ENCODE measurements at places on chromosomes 3 and 15.
A peak's percentile ranks its signal among the peaks of the same experiment; 100 is the strongest.

DNA sequence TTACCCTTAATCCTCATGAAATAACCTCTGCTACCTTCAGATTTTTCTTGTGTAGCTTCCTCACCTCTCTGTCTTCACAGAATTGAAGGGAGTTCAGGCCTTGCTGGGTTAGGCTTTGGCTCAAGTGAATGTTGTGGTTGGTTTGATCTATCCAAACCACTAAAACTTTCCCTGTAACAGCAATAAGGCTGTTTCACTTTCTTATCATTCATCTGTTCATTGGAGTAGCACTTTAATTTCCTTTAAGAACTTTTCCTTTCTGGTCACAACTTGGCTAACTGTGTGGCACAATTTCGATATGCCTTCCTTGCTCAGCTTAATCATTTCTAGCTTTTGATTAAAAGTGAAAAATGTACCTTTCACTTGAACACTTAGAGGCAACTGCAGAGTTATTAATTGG lies 129.8 kb downstream of the NR1I2 start:
- no peak for DNase-seq

- no peak for DNase-seq
These were observed 591.5 kb upstream of the ADAMTS9 start for GRCh38 chr3:65279225-65279782.

- peak; percentile 40 for DNase-seq
These were observed 39.0 kb downstream of the FSIP1 start for GRCh38 chr15:39743611-39744010.

- DNase-seq: peak; percentile 99
These were observed 85.8 kb upstream of the RBMS3 start for GRCh38 chr3:29195056-29195455.

DNA sequence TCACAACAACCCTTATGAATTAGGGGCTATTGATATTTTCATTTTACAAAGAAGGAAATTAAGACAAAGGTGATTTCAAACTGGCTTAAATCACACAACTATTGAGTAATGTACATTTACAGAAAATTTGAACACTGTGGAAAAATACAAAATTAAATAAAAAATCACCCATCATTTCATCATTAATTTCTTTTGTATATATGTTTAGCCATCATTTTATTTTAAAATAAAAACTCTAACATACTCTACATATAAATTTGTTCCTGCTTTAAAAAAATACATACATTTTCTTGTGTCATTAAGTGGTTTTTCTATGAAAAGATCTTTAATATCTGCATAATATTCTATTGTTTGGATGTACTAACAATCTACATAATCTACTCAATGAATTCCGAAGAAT lies 20.2 kb downstream of the CLDN11 start:
- no peak for DNase-seq

DNA sequence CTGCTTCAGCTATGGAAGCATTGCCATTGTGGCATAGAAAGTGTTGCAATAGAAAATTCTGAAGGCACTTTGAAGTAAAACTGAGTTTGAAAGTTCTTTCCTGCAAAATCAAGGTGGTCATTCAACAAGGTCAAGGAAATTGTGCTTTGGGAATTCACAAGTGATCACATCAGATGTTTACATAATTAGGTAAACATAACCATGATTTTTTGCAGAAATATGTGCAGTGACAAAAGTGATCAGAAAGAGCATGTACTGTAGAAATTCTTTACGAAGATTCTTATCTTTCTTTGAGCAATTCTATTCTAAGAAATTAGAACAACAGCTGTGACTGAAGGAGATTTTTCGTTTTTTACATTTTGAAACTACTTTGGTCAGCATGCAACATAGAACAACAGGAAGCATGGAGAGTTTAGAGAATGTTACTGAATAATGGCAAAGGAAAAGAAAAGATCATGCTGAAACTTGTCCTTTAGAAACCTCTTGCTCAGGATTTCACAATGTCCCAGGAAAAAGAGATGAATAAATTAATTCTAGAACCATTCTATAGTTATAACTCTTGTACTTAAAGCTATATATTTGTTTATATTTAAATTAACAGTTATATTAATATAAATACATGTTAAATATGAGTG lies 643.4 kb upstream of the ARPP21 start:
- peak; percentile 45 for DNase-seq

DNA sequence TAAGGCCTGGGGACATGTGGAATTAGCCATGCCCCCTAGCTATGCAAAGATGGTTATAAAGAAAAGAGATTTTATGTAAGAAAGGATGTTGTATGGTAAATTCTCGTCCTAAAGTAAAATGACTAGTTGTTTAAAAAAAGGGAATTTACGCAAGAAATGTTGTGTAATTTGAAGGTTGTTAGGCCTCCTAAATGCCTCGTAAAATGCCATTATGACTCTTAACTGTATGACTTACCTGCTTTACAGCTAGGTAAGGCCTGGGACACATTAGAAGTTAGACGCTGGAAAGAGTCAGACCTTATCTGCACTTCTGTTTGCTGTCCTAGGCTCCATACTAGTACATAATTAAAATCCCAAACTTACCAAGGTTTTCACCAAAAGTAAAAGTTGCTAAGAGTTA lies 17.5 kb upstream of the HHATL start:
- no peak for DNase-seq

DNA sequence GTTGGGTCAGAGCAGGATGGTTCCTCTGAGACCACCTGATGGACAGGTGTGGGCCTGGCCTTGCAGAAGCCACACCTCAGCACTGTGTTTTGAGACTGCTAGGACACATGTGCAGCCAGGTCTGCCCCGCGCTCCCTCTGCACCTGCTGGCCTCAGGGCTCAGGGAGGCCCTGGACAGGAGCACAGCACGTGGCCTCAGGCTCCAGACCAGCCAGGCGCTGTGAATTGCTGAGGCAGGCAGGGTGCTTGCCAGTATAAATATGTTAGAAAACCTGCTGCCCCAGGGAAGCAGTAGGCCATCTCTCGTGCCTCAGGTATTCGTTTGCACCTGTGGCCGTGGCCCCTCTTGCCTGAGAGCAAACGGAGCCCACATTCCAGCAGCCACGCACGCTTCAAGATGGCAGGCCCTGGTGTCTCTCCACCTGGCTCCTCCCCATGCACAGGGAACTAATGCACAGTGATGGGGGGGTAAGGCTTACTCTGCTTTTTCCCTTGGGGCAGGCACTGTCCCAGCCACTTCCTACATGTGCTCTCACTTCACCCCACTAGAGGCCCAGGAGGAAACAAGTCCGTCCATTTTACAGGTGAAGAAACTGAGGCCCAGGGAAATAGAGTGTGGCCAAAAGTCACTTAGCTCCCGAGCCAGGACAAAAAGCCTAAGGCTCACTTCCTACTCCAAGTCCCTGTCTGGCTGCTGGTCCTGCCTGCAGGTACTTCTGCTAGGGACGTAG lies 20.4 kb downstream of the SEC61A1 start:
- DNase-seq: no peak

GRCh38 chr3:117144853-117145252 lies 435.3 kb downstream of the TUSC7 start:
- peak; percentile 44 for DNase-seq

- DNase-seq: no peak
These were observed 45.3 kb upstream of the KY start for GRCh38 chr3:134696155-134696554.

DNA sequence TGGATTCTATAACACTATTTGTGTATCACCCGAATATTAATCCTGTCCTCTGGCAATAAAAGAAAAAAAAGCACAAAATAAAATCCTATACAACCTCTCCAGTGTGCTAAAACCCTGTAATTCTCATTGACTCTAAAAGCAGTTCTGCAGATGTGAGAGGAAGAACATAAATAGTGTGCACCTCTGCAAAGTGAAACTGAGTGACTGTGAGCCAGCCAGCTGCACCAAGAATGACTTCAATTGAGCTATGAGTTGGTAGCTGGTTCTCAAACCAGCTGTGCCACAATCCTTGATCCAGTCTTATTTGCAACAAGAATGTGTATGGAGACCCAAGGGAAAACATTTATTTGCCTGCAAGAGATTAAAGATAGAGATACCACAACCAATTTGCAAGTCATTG lies 31.2 kb upstream of the COL8A1 start:
- no peak for DNase-seq

DNA sequence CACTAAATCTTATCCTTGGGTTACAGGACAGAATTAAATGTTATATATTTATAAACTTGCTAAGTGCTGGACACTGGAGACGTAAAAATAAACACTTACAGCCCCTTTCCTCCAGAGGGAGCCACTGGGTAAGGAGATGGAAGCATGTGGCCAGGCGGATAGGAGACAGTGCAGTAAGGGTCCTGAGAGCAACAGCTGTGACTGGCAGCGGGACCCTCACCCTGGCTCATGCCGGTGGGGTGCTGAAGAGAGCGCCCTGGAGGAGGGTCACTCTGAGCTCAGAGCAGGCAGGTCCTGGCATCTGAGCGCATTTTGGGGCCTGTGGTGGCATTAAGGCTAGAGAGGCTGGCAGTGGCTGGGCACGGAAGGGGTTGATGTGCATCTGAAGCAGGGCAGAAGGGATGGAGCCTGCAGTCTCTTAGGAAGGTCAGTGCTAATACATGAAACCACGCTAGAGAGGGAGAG lies 16.0 kb downstream of the SEC61A1 start:
- peak; percentile 55 for DNase-seq

DNA sequence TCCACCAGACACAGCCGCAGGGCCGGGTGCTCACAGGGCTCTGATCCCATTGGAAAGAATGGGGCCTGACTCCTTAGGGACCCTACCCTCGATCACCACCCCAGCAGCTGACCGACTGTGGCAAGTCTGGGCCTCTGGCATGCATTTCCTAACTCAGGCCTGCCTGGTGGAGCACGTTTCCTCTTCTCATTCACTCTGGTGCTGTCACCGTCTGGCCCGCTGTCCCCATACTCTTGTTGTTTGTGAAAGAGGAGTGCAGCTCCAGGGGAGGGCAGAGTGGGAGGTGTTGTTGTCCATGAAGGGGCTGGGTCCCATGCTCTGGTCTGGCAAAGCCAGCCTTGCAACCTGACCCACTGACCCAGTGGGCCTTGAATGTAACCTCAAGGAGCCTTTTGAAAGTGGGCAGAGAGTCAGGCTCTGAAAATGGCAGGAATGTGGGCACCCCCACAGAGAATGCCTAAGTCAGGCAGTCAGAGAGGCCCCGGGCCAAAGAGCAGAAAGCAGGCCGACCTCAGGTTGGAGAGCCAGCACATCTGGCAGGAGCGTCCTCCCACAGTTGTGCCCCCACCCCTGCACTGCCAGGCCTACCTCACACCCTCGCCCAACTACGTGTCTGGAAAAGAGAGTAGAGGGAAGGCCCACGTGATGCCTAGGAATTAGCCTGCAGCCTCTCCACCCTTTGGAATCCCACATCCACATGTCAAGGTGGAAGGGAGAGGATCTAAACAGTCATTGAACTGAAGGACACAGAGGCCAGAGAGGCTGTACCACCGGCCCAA lies 10.9 kb downstream of the SEMA7A start:
- DNase-seq: peak; percentile 84

DNA sequence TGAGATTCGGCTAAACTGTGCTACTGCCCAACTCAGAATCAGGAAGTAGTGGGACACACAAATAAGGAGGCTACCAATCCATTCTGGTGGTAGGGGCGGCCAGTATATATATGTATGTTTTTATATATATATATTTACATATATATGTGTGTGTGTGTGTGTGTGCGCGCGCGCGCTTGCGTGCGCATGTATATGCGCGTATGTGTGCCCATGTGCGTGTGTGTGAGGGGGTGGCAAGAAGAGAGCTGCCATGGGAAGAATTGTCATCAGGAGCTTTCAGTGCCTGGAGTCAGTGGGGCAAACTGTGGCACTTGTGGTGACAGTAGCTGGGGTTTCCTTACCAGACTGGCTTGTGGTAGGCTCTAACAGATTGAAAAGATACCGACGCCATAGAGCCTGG lies 26.5 kb downstream of the GXYLT2 start:
- DNase-seq: no peak

GRCh38 chr15:78637776-78638435 lies 3.1 kb downstream of the CHRNB4 start:
- no peak for DNase-seq

GRCh38 chr15:41791547-41791937 lies 17.3 kb downstream of the MAPKBP1 start:
- no peak for DNase-seq

DNA sequence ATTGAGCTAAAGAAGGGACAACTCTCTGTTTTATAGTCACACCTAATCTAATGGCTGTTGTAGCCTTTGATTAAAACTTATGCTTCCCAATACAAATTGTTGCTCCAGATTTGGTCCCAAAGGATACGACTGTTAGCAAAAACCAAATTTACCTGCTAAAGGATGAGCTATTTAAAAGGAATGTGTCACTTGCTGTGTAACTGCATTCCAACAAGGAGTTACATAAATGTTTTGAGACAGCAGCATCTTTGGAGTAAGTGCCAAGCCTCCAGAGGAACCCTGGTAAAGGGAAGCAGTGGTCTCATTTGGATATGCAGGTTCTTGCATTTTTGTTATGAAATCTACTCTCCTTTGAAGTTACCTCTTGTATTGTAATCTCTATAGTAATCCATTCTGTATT lies 233.3 kb downstream of the THSD4 start:
- peak; percentile 9 for DNase-seq

- no peak for DNase-seq
These were observed 244.8 kb upstream of the RGMA start for GRCh38 chr15:93333796-93334195.

DNA sequence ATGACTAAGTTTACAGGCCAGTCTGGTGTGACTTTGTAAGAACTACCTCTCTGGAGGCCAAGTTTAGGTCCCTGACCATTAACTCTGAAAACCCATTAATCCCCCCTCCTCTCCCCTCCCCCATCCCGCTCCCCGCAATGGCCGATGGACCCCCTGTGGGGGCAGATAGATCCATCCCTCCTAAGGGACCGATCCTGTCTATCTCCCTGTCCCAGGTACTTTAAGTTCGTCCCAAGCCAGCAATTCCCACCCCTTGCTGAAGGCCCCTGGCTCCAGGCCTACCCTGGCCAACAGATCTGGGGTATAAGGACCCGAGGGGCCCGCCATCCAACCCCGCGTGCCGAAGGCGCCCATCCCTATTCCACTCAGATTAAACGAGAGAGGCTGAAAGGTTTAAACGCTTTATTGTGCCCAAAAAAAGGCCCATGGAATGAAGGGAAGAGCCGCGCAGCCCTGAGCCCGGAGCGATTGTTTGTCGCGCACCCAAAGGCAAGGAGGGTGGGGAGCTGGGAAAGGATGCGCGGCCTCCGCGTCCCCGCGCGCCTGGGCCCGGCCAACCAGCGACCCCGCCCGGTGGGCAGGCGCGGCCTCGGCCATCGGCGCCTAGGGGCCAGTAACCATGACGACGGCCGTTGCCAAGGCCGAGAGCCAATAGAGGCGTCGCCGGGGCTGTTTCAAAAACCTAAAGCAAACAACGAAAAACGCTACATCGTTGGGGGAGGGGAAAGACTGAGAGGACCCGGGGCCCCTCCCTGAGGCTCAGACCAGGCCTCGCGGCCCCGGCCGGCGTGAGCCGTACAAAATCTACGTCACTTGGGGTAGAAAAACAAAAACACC lies 35.9 kb downstream of the HMCES start:
- DNase-seq: peak; percentile 71

GRCh38 chr3:134993011-134993410 lies 198.0 kb downstream of the EPHB1 start:
- no peak for DNase-seq

GRCh38 chr3:109702252-109702651 lies 364.9 kb upstream of the DPPA4 start:
- DNase-seq: peak; percentile 49

- no peak for DNase-seq
These were observed 43.3 kb downstream of the POMGNT2 start for GRCh38 chr3:43062564-43063040.

Measured in epithelial cell of esophagus (primary cell).